ENCODE measurements at places on chromosomes 16 and 17.

DNA sequence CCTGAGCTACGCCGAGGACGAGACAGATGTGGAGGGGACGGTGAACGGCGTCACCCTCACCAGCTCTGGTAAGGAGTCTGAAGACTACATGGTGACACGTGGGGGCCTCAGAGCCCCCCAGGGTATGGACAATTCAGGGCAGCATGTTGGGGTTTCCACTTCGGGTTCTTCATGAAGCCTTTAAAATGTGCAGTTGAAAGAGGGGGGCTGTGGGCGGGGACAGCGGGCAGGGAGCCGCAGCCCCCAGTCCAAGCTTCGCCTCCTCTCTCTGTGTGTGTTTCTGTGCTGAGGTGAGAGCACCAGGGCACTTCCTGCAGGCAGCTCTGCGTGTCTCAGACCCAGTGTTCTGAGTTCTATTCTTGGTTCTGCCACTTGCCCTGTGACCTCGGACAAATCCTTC is 24.0 kb downstream of the NMRAL1 start:
- no peak for DNase-seq

- no peak for DNase-seq
Measured at GRCh38 chr16:57366544-57367040, 5.7 kb upstream of the CX3CL1 start.

DNA sequence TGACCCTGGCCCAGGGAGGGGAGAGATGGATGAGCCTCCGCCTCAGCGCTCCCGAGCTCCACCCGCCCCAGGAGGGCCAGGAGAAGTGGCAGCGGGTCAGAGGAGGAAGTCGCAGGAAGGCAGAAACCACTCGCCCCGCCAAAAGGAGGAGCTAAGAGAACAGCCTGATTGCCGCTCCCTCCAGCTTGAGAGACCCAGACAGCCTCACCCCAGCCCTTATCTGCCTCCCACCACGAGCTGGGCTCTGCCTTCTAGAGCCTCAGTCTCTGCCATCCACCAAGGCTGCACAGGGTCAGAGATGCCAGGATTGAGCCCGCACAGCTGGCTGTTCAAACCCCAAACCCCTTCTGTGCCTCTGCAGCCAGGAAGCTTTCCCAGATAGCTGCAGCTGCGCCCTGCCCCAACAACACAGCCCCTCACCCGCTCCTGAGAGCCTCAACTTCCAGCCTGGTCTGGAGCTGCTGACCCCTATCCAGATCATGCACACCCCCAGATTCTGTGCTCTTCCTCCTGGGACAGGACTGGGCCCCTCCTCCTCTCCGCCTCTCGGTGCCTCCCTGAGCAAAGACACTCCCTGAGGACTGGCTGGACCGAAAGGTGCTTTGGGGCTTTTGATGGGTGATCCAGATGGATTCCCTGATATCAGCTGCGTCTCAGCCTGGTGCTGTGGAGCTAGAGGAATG is 1.0 kb upstream of the ATP2A3 start:
- DNase-seq = no peak

DNA sequence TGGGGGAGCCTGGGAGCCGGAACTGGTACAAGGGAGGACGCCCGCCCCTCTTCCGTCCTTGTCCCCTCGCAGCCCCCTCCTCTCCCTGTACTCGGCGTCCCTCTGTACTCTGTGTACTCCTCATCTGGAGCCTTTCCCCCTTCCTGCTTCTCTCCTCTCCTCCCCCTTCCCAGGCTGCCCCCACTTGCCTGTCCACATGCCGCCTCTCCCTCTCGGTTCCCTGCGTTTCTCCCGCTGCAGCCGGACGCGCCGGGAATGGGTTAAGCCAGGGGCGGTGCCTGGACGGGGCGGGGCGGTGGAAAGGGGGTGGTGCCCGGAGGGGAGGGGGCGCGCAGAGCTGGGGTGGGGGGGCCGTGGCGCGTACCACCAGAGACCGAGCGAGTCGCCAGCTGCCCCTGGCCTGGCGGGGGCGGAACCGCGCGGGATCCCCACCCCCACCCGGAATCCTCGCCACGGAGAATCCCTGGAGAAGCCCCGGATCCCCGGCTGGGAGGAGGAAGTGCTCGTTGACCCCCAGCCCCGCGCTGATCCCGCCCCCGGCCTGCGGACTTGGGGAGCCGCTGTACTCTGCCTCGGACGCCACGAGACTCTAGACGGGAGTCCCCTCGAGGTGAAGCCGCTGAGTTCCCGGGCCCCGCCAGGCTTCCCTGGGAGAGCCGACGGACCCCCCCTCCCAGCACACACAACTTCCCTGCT is 22.6 kb downstream of the GJD3 start:
- peak; percentile 91 for DNase-seq

- DNase-seq = peak; percentile 76
Measured at GRCh38 chr17:41917679-41918313, 955 bp downstream of the ACLY start.

DNA sequence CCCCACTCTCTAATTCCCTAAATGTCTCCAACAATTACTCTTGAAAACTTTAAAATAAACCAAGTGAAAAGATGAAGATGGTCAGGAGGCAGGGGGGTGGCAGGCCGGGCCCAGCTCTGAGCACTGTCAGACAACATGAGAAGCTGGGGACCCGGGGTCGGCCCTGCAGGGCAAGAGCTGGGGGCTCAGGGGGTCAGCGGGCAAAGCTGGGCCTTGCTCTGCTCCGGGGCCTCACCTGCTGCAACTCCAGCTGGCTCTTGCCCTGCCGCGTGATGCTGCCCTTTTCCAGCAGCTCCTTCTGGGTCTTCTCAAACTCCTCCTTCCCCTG is 14.8 kb downstream of the CTRB1 start:
- no peak for DNase-seq

GRCh38 chr16:78235168-78235800 is 135.8 kb downstream of the WWOX start:
- DNase-seq = peak; percentile 58

DNA sequence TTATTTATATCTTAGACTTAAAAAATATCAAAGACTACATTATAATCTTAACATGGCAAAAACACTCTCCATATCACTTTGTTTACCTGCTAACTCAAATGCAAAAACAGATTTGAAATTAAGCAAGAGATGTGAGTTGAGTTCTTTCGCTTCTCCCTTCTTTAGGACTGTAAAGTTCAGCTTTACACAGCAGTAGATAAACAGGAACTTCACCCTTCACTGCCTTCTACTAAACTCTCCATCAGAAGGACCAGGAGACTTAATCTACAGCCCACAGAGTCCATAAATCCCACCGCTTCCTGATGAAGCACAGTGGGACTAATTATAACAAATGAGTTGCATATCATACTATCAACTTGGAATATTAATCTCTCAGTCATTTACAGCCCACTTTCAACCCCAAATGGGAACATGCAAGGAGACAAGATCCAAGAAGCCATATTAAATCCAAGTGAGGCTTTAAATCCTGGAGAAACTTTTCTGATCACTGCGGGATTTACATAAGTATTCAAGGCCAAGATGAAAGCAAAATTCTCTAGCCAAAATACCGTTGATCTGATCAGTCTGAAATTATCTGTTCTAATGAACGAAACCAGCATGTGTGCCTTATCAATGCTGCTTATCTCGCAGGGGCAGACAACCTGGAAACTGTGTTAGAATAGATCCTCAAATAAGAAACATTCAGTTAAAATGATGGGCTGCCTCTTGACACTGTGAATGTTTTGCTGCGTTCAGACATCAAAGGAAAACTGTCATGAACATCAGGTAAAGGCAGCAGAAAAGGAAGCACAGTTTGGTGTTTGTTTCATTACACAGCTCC is 1.6 kb downstream of the AMFR start:
- DNase-seq = no peak

DNA sequence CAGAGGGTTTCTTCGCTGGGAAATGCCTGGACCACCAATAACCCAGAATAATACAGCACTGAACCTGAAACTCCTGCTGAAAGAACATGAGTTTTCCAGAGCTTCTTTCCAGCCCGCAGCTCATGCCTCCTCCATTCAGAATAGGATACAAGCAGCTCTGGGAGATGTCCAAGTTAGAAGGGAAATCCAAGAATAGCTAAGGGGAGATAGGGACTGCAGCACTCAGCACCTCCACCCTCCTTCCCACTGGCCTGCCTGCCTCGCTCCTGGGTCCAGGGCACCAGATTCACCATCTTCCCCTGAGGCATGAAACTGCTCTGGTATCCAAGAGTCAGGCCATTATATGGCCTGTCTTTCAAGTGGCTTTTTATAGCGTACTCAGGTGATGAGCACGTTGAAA is 4.1 kb downstream of the KRT31 start:
- no peak for DNase-seq

- DNase-seq = no peak
Measured at GRCh38 chr16:58615280-58615679, 14.3 kb downstream of the CNOT1 start.

DNA sequence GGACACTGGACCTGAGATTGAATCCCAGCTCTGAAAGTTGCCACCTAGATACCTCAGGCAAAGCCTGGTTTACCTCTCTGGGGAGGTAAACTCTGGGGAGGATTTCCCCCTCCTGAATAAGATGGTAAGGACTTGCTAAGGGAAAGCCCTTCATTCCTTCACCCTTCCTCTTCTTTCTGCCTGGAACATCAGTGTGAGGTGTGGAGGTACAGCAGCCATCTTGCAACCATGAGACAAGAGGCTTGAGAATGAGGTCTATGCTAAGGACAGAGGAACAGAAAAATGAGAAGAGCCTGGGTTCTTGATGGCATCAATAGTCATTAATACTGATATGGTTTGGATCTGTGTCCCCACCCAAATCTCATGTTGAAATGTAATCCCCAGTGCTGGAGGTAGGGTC is 23.7 kb upstream of the ADCY9 start:
- no peak for DNase-seq

- peak; percentile 62 for DNase-seq
Measured at GRCh38 chr16:27237219-27238015, 31.2 kb downstream of the NSMCE1 start.

DNA sequence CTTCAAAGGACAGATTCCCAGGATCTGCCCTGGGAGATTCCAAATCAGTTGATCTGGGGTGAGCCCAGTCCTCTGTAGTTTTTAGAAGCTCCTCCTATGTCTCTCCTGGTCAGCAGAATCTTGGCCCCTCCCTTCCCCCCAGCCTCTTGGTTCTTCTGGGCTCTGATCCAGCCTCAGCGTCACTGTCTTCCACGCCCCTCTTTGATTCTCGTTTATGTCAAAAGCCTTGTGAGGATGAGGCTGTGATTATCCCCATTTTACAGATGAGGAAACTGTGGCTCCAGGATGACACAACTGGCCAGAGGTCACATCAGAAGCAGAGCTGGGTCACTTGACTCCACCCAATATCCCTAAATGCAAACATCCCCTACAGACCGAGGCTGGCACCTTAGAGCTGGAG is 840 bp upstream of the CDH5 start:
- DNase-seq = peak; percentile 76

DNA sequence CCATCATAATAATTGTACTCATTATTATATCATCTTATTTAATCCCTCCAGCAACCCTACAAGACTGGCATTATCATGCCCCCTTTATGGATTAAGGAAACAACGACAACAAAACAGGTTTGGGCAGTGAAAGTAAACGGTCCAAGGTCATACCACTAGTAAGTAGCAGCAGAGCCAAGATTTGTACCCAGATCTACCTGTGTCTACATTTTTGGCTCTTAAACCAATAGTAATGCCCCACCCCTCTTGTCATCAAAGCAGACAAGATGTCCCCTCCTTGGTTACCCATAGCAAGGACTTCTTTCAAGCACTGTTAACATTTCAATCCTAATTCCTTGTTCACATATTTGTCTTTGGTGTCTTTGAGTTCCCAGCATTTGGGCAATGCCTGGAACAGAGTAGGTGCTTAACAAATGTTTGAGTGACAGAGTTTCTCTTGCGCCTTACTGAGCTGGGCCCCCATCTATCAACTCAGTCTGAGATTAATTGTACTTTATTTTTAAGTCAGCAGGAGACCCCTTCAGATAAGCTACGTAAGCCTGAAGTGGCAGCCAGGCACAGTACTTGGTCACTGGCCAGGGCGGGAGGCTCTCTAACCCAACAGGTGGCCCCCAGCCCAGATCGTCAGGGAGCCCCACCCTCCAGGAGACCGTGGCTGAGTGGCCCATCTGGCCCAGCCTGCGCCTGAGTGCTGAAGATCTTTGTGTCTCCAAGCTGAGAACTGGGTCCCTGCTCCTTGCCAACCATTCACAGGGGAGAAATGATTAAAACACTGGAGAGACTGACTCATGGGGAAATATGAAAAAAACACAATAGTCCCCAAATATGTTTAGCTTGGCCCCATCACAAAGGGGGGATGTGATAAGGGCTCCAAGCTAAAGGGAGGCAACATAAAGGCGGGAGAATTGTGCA is 75.8 kb downstream of the AXIN2 start:
- no peak for DNase-seq

DNA sequence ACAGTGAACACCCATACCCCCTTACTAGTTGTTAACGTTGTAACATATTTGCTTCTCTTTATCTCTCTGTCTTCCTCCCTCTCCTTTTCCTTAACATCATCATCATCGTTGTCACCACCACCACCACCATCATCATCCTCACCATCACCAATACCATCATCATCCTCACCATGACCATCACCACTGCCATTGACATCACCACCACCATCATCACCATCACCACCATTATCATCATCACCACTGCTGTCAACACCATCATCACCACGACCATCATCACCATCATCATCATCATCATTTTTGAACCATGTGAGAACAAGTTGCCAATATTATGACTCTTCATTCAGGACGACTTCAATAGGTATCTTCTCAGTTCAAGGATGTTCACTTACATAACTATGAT is 35.5 kb downstream of the SHISA6 start:
- DNase-seq = no peak

DNA sequence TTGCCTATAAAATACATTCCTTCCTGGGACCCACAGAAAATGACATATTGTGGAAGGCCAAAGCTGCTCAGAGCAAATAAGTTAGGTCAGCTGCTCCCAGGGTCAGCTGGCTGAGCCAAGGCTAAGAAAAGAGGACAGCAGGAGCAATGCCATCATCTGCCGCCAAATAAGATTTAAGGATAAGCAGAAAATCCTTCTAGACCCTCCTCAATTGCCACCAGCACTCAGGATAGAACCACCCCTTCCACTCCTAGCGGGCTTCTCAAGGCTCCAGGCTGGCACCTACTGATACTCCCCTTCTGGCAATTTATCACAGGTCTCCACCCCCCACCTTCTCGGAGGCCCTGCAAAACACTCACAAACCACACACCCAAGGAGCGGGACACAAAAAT is 22.9 kb downstream of the MBTPS1 start:
- no peak for DNase-seq

DNA sequence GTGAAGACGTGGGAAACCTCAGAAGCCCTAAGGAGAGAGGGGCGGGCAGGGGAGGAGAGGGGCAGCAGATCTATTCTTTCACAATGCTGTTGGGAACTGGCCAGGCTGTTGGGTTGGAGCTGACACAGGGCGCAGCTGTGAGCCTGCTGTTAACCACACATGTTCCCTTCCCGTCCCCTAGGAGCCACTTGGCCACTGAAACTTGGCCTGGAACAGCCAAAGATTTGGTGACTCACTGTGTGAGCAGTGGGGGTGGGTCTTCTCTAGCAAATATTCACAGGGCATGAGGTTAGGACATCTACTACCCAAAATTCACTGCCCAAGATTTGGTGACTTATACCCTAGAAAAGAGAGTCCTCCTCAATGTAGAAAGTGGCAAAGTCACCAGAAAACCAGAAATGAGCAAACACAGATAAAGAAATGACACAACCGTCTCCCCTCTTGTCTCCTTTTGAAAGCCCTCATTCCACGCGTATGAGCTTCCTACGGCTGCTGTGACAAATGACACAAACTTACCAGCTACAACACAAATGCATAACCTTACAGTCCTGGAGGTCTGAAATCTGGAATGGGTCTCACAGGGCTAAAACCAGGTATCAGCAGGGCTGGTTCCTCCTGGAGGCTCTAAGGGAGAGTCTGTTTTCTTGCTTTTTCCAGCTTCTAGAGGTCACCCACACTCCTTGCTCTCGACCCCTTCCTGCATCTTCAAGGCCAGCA is 6.3 kb downstream of the TBC1D16 start:
- DNase-seq = peak; percentile 91

- DNase-seq = peak; percentile 39
Measured at GRCh38 chr16:78916928-78917545, 683.5 kb downstream of the MAF start.
